ENCODE measurements at places on chromosomes 16 and 17.
A peak's percentile ranks its signal among the peaks of the same experiment; 100 is the strongest.

DNA sequence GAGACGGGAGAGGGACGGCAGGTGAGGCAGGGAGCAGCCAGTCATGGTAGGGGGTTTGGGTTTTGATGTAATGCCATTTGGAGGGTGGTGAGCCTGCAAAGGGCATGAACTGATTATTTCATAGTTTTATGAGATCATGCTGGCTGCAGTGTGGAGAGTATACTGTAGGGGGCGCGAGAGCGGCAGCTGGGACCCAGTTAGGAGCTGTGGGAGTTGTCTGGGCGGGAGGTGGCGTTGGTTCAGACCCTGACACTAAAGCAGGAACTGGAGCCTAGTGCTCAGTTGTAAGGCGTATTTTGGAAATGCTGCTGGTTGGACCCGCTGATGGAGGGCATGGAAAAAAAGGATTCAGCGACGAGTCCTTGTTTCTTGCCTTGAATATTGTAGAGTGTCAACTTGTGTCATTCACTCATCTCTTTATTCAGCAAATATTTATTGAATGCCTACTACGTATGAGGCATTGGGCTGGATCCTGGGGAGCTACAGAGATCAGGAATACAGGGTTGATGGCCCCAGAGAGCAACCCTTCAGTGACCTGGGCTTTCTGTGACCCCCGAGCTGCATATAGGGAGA is 23.7 kb upstream of the KDM8 start:
- peak; percentile 65 for DNase-seq

DNA sequence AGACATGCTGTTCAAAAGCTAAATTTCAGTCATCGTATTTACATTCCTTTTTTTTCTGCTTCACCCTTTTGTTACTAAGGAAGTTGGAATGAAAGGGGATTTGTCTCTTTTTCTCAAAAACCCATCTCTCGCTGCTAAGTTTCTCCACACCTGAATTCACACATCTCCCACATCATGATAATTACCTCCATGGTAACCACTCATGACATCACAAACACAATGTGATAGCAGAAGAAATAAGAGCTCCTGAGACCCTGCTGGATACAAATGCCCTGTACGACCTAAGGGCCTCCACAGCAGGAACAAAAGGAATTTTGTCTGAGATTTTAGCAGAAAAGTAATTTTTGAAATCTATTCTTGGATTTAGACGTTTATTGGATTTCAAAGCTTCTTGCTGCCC is 82.6 kb upstream of the GNAO1 start:
- DNase-seq = no peak

- DNase-seq = no peak
Observed at GRCh38 chr17:19392303-19392702, 5.3 kb upstream of the MFAP4 start.

DNA sequence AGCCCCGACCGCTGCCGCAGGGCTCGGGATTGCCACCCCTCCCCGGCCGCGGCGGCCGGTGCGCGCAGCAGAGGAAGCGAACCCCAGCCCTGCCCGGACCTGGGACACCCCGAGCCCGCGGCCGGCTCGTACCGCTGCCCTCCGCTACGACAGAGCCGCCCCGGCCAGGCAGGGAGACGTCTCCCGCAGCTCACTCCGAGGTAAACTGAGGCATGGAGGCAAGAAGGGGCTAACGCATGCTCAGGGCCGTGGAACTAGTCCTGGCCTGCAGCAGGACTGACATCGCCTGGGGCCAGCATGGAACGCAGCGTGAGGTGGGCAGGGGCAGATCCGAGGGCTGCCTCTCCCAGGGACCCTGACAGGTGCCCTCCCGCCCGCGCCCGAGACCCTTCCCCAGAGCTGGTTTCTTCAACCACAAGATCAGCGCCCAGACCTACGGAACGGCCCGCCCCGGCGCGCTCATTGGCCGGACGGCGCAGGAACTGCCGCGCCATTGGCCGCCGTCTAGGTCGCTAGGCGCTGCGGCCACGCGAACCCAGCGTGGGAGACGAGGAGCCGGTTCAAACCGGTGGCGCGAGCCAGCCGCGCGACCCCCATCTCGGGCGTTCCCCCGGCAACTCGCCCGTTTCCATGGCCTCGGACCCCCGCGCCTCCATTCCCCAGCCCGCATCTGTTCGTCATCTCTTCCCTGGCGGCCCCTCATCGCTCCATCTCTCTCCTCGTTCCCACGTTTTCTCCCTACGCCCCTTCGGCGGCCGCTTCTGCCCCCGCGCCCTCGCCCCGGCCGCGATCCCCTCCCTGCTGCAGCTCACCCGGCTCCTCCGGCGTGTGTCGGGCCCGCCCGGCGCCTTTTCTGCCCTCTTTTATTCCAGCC is at the start of gene SLC43A2:
Gene SLC43A2 (minus strand): TSS at position 853 of the 874 bp plus-strand sequence. CDS start 960 bp downstream, outside the sequence.
- DNase-seq = peak; percentile 52

- DNase-seq = no peak
Observed at GRCh38 chr17:38906460-38907228, 18.8 kb upstream of the LASP1NB start.

- no peak for DNase-seq
Observed at GRCh38 chr16:52528393-52529065, 18.4 kb downstream of the TOX3 start.

DNA sequence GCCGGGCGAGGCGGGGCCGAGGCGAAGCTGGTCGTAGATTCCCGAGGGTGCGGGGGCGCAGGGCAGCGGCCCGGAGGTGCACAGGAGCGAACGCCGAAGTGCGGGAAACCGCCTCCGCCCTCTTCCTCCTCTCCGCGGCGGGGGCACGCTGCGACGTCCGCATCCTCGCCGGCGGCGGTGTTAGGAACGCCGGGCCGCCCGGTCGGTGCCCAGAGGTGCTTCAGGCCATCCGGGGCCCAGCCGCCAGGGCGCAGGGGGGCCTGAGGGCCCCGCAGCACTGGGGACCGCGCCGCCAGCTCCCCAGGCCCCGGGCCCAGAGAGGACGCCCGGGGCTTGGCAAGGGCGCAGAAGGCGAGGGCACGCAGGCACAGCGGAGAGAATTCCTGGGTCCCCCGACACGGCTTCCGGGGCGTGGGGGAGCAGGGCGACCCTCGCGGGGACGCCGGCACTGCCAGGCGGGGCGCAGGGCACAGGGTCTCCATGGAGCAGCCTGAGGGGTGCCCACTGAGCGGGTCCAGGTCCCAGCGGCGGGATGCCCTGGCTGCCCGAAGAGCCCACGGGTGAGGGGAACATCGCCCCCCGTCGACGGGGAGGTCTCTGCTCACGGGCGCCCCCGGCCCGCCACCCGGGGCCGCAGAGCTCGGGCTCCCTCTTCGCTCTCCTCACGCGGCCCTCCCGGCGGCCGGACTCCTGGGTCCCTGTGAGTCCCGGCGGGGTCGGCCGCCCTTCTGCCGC is 576 bp downstream of the EPOP start:
- no peak for DNase-seq

DNA sequence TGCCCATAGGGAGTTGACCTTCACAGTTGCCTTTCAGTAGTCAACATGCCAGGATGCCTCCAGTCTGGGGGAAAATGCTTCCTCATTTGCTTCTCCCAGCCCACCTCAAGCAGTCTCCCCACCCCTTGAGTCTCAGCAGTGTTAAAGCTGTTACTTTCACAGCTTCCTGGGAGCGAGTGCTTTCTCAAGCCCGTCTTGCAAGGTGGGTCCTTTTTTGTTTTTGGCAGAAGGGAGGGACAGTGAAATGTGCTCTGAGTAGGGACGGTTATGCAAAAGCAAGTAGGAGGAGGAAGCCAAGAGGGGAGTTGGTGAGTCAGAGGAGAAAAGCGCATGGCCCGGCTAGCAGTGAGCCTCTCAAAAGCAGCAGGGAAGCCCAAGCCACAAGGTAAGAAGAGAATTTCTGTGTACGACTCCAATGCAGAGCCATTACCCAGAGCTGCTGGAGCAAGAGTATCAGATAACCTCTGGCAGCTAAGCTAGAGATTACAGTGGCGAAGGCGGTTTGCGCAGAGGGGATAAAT is at the start of gene CHST4:
Gene CHST4 (plus strand): TSS at position 316 of the 521 bp plus-strand sequence. CDS start 10,252 bp downstream, outside the sequence.
- DNase-seq = no peak

GRCh38 chr16:22189473-22190080 is 16.5 kb upstream of the EEF2K start:
- no peak for DNase-seq

DNA sequence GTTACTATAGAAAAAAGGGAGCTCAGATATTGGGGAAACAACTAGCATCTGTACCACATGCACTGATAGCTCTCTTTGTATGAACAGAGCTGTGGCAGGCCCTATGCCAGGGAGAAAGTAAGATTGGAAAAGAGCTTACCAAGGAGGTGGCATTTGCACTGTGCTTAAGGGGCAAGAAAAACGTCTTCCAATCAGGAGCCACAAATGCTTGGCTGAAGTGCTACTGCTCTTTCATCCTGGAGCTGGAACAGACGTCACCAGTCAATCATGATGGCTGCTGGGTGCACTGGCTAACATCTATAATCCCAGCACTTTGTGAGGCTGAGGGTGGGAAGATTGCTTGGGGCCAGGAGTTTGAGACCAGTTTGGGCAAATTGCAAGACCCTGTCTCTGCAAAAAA is 218.5 kb downstream of the SEC14L1 start:
- DNase-seq = no peak

GRCh38 chr17:42122371-42123303 is at the start of gene HSPB9:
HSPB9 (plus strand) TSS chr17:42122804; CDS start chr17:42122851, 47 bp downstream.
- DNase-seq = no peak

GRCh38 chr16:26134588-26134987 is 442.8 kb downstream of the HS3ST4 start:
- DNase-seq = no peak

GRCh38 chr16:64304951-64305350 is 816.9 kb downstream of the CDH11 start:
- no peak for DNase-seq

DNA sequence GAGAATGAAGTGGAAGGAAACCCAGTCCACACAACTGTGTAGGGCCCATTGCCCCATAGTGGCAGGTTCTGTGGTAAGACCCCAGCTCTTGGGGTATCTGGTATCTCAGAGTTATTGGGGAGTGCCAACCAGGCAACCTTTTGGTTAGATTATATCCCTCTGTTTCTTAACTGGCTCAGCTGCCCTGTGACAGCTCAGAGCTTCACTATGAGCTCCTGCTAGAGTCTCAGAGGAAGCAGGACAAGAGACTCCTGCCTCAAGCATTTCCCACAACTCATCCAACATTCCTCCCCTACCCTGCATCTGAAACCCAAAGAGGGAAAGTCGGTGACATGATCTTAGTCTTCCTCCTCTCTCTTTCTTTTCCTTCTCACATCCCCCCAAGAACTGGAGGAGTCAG is 292.3 kb downstream of the SHISA9 start:
- DNase-seq = no peak

DNA sequence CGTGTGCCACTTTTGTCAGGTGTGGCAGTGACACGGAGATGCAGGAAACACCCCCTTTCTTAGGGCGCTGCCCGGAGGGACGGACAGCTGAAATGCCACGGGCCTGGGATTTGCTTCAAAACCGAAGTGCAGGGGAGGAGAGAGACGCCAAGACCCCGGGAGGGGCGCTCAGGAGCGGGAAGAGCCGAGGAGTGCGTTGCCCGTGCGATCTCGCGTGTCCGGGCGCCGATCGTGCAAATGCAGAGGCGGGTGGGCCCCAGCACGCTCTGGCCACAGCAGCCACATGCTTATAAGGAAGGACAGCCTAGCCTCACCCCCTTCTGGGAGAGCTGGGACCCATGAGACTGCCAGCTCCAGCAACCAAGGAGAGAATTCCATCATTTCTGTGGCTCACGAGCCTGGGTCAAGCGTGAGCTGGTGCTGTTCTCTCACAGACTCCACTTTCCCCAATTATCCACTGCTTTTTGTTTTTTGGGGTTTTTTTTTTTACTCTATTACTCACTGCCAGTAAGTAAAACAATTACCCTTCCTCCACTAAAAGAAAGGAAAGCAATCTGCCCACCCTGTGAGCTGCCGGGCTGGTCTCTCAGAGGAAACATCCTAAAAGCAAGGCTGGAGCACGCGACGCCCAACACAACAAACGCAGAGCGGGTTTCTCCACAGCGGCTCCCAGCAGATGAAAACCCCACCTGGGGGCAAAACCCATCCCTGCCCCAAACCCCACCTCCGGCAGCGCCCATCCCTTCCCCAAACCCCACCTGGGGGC is 27.2 kb upstream of the C16orf95 start:
- no peak for DNase-seq

DNA sequence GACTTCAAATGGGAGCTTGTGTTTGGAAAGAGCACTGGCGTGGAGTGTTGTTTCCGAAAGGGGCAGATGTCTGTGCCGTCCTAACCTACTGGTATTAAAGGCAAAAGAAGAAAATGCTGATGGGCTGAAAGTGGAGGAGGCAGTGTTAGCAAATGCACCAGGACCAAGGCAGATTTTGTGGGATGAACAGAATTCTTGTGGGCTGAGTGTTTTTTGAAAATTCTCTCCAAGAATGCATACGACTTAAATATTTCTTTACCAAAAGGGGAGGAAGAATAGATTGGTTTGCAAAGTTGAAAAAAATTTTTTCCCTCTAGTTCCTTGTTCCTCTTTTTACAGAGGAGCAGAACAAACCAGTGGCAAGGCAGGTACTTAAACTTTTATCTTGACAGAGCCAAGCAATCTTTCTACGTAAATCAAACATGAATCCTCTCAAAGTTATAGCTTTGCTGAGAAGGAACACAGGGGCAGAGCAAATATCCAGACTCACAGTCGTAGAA is 16.8 kb downstream of the MARCHF10 start:
- DNase-seq = no peak

- no peak for DNase-seq
Observed at GRCh38 chr17:57684711-57685498, 60.2 kb downstream of the CCDC182 start.

DNA sequence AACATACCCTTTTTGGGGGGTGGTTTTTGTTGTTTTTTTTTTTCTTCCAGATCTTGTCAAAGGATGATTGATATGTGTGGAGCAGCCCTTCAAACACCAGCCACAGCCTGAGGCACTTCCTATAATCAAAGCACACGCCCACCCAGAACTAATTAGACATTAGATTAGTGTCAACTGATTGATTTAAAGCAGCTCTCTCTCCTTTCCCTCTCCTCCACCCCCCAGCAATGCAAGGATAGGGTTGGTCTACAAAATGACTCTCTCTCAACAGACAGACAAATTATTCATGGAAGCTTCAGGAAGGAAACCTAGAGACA is 250.3 kb upstream of the SOX9 start:
- no peak for DNase-seq

- DNase-seq = no peak
Observed at GRCh38 chr17:20922128-20922670, 120.6 kb downstream of the USP22 start.
